Inflammatory macrophage treated with lipopolysaccharide for 1 hour (primary cell): ENCODE measurements at places on chromosomes 6 and 20.

DNA sequence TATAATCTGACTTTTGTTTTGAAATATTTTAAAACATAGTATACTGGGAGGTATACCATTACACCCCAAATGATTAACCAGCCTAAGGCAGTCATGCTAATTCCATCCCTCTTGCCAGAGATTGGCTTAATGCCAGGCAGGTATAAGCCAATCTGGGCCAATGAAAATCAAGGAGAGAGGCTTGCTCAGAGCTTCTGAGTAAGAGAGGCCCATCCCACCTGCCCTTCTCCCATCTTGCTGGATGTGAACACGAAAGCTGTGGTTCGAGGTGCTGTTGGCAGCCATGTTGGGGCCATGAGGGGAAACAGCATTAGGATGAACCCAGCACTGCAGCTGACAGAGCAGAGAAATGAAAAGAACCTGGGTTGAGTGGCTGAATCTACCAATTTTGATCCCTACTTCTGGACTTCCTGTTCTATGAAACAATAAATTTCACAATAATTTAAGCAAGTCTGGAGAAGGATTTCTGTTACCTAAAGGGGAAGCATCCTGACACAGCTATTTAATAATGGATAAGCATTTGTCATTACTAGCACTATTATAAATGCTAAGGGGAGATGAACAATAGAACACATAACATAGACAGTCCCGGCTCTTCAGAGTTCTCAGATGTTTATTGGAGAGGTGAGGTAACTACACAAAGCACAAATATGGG lies 152.3 kb downstream of the CDC5L start:
- peak; percentile 61 for DNase-seq

DNA sequence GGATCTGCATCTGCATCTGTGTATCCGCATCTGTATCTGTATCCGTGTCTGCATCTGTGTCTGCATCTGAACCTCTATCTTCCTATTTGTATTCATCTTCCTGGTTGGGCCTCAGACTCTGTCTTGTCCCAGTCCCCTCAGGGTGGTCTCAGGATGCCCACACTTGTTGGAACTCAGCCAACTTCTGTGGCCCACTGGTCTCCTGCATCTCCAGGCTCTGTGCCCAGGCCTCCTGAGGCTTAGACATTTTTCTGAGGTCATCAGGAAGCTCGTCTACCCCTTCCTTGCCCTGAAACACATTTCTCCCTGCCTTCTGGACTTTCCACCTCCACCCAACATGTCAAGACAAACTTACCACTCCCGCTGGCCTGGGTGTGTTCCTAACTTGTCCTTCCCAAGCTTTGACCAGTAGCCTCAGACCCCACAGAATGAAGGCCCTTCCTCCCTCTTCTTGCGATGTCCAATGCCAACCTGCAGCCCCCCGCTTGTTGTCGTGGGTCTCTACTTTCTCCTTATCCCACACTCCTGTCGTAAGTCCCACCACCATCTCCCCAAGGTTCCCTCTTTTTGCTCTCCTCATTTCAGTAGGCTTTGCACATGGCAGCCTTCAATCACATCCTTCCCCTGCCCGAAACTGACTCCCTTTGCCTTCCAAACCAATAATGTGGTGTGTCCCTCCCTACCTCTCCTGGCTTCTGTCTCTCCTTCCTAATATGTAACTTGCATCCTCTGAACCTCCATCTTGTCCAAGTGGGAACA lies 176.5 kb downstream of the DLL1 start:
- DNase-seq: no peak

- no peak for DNase-seq
Observed at GRCh38 chr6:130927305-130927704, 100.1 kb downstream of the SMLR1 start.

- DNase-seq: peak; percentile 45
Observed at GRCh38 chr6:85585741-85586140, 7.9 kb downstream of the SNX14 start.

DNA sequence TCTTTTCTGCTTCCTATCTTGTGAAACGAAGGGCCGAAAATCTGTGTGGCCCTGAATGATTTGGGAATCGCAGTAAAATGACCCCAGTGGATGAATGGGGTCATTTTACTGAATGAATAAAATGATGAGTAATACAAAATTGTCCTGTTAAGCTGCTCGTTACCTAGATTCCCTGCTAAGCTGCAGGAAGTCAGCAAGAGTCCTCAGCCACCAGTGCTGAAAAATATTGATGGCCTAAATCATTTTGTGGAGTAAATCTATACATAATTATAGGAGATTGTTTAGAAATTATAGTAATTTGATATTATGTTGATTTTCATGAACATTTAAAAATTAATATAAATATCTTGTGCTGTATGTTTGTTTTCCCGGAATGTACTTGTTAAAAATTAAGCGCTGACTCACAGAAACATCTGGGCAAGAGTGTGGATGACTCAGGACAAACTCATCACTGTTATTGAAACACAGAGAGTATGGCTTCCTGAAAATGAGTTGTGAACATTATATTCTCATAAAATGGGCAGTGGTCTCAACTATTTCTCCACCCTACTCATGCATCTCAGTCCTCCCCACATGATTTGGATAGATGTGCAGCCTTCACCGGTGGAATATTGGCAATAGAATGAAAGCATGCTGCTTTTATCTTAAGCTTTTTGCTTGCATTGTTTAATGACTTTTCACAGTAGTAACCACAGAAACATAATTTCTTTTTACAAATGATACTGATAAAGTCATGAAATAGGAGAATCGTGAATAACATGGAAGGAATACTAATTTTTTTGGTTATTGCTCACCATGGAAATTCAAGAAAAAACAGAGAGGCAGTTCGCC lies 36.2 kb upstream of the RGS17 start:
- no peak for DNase-seq

- no peak for DNase-seq
Observed at GRCh38 chr6:82893889-82894652, 171.6 kb downstream of the UBE3D start.

GRCh38 chr6:29792123-29793035 lies 35.2 kb upstream of the HLA-G start:
- peak; percentile 77 for DNase-seq

DNA sequence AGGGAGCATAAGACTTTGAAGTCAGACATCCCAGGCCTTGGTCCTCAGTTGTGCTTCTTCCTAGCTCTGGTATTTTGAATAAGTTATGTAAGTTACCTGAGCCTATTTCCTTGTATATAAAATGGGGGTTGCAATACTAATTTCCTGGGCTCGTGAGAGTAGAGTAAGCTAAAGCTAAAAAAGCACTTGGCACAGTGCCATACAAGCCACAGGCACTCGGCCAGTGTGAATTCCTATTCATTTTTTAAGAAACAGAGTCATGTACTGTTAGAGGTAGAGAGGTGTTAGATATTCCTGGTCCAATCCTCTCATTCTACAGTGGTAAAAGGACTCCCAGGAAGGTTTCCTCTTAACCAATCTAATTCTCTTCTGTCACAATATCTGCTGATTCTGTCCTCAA lies 79.6 kb upstream of the EPB41L1 start:
- DNase-seq: no peak

GRCh38 chr20:43191946-43192863 lies 2.5 kb upstream of the PTPRT start:
- no peak for DNase-seq

GRCh38 chr20:51594236-51595057 lies 51.9 kb upstream of the NFATC2 start:
- DNase-seq: peak; percentile 4
